Fibroblast of pulmonary artery (primary cell): ENCODE measurements at places on chromosomes 7 and 10.
A peak's percentile ranks its signal among the peaks of the same experiment; 100 is the strongest.

DNA sequence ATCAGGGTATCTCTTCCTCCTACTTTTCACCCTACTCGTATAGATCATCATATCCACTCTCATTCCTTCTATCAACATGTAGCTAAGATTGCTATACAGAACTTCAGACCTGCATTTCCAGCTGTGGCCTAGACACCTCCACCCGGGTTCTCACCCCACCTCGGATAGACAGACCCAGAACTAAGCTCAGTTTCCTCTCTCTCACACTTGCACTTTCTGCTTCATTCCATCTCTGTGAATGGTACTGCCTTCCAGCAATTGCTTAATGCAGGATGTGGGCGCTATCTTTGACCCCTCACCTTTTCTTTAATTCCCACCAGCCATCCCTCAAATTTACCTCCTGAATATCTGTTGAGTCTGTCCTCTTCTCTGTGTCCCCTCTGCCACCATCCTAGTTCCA, 35.7 kb downstream of the AGK start:
- no peak for DNase-seq

- DNase-seq: no peak
These were observed 1260.9 kb upstream of the SORCS1 start for GRCh38 chr10:108425283-108425964.

GRCh38 chr7:95327356-95327755, 3.0 kb upstream of the PON1 start:
- DNase-seq: peak; percentile 60

DNA sequence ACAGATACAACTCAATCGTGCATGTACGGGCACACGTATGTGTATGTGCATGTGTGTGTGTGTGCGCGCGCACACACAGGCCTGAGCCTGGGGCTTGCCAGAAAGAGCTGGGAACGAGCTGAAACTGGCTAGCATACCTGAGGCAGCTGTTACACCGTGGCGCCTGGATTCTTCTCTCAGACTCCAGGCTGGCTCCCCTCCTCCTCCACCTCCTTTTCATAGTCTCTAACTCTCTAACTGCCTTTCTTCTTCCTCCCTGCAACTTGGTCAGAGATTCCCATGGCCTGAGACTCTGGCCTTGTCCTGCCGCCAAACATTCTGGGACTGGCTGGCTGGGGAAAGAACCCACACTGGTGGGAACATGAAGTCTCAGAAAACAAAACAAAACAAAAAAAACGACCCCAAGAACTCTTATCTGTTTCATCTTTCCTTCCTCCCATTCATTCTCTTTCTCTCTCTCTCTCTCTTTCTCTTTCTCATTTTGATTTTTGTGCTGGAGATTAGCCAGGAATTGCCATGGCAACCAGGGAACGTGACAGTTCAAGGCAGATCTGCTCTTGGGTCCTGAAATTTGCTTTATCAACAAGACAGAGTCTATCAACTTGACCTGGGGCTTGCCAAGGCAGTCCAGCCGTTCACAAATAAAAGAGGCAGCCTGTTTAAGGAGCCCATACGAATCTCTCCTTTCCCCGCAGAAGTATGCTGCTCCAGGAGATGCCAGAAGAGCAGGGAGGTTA, 76.8 kb upstream of the SEM1 start:
- DNase-seq: no peak

GRCh38 chr10:71741671-71742070, 22.1 kb upstream of the C10orf105 start:
- DNase-seq: no peak

- no peak for DNase-seq
These were observed 33.2 kb downstream of the SEMA3A start for GRCh38 chr7:84161398-84161797.

DNA sequence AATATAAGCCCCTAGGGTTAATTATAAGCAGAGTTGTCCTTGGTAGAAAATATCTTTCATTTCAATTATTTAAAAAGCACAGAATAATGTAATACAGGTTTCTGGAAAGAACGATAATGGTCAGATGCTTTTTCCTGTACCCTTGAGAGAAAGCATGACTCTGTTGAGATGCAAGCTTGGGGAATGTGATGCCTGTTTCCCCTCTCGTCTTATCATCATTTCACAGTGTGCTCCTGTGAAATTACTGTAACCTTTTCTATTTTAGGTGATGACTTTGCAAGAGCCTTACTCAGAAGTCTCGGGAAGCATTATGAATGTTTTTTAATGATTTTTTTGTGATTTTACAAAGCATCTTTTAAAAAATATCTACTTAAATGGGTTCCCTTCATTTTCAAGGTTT, 243.0 kb downstream of the POLR1F start:
- DNase-seq: no peak

GRCh38 chr7:157483515-157483914, 146.7 kb downstream of the DNAJB6 start:
- no peak for DNase-seq

DNA sequence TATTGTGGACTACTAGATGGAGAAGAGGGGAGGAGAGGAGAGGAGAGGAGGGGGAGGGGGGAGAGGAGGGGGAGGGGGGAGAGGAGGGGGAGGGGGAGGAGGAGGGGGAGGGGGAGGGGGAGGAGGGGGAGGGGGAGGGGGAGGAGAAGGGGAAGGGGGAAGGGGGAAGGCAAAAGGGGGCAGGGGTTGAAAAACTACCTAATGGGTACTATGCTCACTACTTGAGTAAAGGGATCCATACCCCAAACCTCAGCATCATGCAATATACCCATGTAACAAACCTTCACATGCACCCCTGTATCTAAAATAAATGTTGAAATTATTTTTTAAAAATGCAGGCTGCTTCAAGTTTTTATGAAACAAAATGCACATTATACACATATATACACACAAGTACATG, 15.1 kb upstream of the LMOD2 start:
- DNase-seq: no peak

GRCh38 chr7:128425850-128426249, 16.1 kb upstream of the IMPDH1 start:
- DNase-seq: peak; percentile 75

DNA sequence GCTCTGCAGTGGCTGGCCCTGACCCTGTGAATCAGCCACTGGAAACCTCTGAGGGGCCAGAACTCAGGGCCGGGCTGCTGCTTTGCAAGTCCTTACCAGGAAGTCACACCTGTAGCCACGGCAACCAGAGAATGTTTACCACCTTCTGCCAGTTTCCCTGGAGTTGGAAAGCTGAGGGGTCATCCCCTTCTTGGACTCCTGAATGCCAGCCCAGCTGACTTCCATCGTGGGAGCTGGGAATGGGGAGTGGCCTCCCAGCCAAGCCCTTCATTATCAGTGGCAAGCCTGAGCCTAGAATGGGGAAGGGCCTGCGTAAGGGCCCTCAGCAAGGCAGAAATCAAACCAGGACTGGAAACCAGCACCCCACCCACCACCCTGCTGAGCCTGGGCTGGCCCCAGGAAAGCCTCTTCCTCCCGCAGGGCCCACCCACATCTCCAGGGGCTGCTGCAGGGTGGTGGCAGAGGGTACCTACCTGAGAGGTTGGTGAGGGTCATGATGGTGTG, 6.5 kb upstream of the CRHR2 start:
- DNase-seq: peak; percentile 14

DNA sequence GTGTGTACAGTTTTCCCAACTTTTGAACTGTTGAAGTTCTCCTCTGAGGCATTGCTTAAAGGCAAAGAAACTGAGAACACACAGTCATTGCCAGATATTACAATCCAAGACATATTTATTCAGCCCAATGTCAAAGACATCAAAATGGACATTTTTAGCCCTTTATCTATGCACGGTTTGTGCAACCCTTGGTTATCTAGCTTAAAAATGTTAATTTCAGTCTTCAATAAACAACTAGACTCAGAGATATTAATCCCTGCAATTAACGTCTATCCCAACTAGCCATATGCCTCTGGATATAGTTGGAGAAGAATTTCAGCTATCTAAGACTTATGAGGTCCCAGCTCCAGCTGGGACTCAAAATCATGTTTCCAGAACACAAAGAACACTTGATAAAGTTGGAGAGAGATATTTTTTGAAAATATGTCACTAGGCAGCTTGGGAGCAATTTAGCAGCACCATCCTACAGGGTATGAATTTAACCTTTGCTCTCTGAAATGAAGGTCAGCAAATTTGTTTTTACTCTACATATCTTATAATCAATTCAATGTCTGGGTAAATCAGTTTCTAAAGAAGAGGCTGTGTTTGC, 357.0 kb downstream of the RNLS start:
- DNase-seq: no peak

DNA sequence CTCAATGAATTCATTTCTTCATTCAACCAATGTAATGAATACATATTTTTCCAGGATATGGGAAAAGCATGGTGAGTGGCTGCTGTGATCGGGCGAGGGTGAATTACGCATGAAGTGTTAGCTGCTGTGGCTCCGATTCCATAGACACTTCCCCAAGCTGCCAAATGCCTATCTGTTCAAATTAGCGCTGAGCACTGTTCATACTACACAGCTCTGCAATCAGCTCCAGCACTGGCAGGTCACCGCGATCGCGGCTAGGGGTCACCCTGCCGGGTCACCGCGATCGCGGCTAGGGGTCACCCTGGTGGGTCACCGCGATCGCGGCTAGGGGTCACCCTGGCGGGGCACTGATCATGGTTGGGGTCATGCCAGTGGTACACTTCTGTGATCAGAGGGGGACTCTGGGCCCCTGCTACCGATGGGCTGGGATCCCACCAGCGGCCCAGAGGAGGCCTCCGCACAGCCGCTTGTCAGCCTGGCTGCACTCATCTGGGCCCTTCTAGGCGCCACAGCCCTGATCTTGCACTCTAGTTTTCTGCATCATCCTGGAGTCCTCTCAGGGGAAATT, 49.3 kb downstream of the JAKMIP3 start:
- no peak for DNase-seq

- DNase-seq: peak; percentile 10
These were observed 58.0 kb downstream of the IPMK start for GRCh38 chr10:58209669-58210068.

- DNase-seq: no peak
These were observed 276.6 kb downstream of the LRMDA start for GRCh38 chr10:75708060-75708459.

DNA sequence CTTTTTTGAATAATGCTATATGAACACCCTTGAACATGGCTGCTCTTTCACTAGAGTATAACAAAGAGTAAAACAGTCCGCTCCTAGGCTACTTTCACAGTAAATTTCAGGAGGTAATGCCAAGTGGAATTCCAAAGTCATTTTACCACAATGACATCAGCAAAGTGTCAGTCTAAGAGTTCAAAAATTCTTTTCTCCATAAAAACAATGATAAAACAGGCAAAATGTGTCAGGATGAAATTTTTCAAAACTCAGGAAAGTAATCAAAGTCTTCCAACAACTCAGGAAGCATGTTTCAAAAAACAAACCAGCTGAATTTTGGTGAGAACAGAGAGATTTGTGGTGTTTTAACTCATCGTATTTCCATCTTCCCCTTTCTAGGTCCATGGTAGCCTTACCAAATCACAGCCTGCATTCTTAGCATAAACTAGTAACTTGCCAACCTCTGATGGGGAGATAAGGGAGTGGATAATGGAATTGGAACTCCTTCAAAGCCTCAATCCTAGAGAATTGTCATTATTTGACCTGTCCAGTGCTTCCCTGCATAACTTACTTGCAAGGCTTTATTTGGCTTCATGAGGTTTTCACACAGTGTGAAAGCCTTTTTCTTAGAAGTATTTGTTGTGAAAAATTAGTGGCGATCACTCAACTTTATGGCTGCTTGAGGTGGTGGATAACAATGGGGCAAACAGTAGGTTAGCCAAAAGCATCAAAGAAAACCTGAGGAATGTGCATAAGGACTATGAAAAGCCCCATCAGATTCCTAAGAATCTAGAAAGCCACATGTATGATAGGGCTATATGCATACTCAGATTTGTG, 302.7 kb downstream of the HDAC9 start:
- DNase-seq: peak; percentile 40

GRCh38 chr10:3858051-3858845, 73.2 kb upstream of the KLF6 start:
- DNase-seq: no peak

DNA sequence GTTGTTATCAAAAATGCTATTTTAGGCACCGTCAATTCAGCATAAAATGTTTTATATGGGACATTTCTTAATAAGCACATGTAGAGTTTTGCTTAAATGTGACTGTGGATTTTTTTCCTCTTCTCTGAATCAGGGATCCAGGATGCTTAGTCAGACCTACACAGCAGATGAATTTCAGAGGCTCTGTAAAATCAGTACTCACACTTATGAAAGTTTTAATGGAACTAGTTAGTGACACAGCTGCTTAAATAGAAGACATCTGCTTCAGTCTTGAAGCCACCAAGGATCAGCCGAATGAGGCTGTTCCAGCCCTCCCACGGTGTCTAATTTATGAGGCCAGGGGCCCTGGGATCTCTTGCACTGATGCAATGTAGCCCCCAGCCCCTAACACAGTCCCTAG, 136.0 kb downstream of the MYOF start:
- DNase-seq: no peak

DNA sequence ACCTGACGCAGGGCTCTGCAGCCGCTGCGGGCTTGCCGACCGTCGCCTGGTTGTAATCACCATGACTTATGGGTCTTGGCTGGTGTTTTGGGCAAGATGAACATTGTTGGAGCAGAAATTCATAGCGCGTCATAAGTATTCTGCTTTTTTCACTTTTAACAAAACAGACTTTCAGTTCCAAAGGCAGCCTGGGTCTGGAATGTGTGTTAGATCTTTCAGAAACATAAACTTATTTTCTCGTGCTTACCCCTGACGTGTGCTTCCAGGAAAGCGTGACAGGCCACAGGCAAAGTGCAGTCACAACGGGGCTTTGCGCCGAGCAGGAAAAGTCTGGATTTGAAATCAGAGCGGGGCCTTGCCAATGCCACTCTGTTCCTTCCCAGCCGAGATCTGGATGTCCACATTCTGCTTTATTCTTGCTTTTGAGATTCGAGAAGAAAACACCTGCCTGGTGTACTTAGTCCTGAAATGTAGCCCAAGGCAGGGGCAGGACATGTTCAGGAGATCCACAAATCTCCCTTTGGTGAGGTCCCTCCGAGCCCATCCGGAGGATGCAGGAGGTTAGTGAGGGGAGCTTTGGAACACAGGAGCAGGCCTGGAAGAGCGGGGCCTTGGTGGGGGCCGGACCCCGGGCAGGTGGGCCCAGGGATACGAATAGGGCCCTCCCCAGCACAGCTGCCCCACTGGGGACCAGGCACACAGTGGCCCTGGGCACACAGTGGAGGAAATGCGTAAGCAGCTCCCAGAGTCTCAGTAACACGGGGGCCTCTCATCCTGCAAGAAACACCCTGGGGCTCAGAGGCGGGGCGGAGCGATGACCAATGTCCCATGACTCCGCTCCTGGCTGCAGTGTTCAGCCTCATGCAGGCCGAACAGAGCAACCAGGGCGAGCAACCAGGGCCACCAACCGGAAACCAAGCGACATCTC, 49.5 kb upstream of the EBF3 start:
- no peak for DNase-seq

GRCh38 chr10:62092301-62093030, 176.2 kb downstream of the RTKN2 start:
- DNase-seq: no peak

GRCh38 chr7:21642422-21642821, 99.6 kb downstream of the DNAH11 start:
- DNase-seq: peak; percentile 45

DNA sequence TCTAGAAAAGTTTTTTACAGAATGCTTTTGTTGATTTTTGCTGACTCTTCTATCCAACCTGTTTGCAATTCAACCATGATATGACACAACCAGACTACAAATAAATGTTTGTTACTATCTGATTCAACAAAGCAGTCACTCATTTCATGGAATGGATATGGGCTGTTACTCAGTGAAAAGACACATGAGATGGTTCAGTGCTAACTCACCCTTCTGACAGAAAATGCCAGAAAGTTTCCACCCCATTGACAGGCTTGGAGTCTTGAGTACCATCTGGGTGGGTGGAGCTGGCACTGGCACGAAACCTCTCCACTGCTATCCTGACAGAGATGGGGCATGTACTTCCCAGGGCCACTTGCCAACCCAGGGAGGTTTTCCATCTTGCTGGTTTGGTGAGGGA, 39.5 kb downstream of the RBM28 start:
- DNase-seq: no peak
